ENCODE measurements at places on chromosomes 7 and 10.

GRCh38 chr10:103724771-103725170 lies 130.6 kb downstream of the SH3PXD2A start:
- no peak for DNase-seq

GRCh38 chr10:62858364-62858763 lies 42.2 kb upstream of the EGR2 start:
- no peak for DNase-seq

DNA sequence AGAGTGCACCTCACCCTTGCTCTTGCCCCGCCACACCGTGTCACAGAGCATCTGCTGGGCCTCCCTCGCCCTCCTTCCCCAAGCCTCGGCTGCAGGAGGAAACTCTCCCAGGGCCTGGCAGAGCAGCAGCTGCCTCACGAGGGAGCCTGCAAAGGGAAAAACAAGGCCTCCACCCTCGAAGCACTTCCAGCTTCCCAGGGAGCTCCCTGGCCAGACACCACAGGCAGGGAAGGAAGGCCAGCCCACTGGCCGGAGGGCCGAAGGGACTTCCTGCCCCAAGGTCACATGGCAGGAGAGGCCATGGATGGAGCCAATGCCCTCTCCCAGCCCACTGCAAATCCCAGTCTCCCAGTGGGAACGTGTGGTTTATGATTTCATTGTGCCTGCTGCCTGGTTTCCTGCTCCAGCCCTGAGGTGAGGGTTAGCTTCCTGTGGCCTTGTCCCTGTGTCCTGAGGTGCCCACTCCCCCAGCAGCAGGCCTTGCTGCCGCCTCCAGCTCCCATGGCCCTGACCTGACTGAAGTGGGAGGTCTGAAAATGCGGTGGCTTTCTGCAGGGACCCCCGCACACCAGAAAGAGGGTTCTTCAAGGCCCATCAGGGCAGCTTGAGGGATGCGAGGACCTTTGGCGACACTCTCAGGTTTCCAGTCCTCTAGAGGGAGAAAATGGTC lies 100.5 kb upstream of the PPIF start:
- no peak for DNase-seq

DNA sequence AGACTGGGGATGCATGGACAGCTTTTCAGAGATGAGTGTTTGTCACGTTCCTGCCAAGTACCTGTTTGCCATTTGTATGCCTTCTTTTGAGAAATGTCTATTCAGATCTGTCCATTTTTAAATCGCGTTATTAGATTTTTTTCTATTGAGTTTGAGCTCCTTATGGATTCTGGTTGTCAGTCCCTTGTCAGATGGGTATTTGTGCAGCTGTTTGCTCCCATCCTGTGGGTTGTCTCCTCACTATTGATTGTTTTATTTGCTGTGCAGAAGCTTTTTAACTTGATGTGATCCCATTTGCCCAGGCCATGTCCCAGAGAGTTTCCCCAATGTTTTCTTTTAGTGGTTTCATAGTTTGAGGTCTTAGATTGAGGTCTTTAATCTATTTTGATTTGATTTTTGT lies 5.5 kb upstream of the PRKAR1B start:
- no peak for DNase-seq

- DNase-seq: no peak
Observed at GRCh38 chr7:5266191-5267028, 16.3 kb upstream of the SLC29A4 start.

All from ACHN (cell line).